ENCODE measurements at places on chromosomes 7 and 10.
A peak's percentile ranks its signal among the peaks of the same experiment; 100 is the strongest.

GRCh38 chr7:25959168-25959734 is 192.7 kb upstream of the NFE2L3 start:
- DNase-seq: no peak

GRCh38 chr10:86367152-86367951 is 757 bp upstream of the GRID1 start:
- DNase-seq: peak; percentile 19

DNA sequence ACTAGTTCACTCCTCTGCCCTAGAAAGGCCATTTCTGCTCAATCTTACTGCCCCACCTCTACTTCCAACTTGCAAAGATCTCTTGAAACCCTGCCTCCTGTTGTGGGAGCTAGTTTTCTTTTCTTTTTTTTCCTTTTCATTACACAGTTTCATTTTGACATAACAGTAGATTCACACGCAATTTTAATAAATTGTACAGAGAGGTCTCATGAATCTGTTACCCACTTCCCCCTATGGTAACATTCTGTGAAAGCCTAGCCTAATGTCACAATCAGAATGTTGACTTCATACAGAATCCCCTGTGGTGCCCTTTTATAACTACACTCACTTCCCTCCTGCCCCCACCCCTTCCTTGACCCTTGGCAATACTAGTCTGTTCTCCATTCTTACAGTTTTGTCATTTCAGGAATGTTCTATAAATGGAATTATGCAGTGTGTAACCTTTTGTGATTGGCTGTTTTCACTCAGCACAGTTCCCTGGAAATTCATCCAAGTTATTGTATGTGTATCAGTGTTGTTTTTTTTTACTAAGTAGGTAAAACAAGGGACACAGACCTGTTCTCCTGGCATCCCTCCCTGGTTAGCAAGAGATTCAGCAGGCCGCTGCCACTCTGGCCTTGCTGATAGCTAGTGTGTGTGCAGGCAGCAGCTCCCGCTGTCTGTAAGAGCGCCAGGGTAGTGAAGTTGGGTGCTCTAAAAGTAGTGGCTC is 21.5 kb downstream of the CHST3 start:
- DNase-seq: no peak

GRCh38 chr7:70681469-70682350 is 450.2 kb upstream of the GALNT17 start:
- peak; percentile 42 for DNase-seq

DNA sequence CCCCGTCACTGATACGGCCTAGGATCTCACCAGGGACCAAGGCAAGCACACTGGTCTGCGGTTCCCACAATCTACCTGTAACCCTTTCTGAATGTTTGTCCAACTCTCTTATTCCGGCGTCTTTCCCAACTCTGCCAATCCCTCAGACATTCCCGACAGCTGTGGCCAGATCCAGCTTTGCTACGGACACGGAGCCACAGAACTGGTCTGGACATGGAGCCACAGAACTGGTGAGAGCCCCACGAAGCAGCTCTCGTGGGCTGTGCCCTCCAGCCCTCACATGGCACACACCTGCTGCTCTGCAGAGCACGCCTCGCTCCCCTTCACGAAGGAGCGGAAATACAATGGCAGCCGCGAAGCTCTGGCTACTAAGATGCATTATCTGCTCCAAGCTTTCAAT is 376.8 kb downstream of the DNAJB6 start:
- peak; percentile 1 for DNase-seq

DNA sequence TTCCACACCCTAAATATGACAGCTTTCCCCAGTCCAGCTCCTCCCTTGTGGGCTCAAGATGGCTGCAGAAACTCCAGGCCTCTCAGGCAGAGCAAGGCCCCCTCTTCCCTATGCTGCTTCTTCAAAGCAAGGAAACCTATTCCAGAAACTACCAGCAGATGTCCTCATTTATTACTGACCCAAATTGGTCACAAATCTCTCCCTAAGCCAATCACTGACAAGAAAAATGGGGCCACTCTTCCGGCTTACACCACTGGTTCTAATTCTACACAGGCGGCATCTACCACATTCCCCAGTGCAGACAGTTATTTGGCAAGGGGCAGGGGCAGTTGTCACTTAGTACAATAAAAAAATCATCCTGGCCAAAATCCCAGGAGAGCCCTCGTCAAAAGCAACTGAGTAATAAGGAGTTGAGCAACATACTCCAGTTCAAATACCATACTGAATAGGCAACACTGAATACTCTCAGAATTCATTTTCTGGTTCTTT is 150.4 kb downstream of the SFMBT2 start:
- DNase-seq: no peak

Data from activated naive CD4-positive, alpha-beta T cell treated with anti-CD3 and anti-CD28 coated beads, Interleukin-2, amount 10 ng/mL, durations not matched to agents 7 days and 5 days (primary cell).